ENCODE measurements at places on chromosomes 4 and X. TPM values are rescaled to one million over a fixed set of nuclear protein-coding genes. Genes with fewer than 3 reads are reported as not detected.

The SYTL5 gene
- not detected for total RNA-seq

The SLC26A1 gene
- not detected for total RNA-seq

DNA sequence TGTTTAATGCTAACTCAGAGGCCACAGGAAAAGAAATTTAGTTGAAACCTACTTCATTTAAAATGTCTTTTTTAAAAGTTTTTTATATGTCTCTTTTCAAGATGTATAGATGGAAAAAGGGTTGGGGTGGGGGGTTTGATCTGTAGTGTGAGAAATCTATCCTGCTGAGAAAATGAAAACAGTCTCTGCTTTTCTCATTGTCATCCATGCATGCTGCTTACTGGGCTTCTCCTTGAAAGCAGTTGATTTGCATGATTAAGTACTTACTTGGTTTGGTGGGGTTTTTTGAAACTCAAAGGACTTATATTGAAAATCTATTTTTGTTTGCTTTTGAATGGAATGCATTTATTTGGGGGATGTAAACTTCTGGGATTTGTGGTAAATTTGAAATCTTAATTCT, 313.6 kb upstream of the DKK2 start:
- DNase-seq: no peak
- H3K4me1 ChIP-seq: no peaks in the 10 kb centered on the region
- no peak overlapping the region for H3K4me3 ChIP-seq
- H3K27ac ChIP-seq: no peak overlapping the region

DNA sequence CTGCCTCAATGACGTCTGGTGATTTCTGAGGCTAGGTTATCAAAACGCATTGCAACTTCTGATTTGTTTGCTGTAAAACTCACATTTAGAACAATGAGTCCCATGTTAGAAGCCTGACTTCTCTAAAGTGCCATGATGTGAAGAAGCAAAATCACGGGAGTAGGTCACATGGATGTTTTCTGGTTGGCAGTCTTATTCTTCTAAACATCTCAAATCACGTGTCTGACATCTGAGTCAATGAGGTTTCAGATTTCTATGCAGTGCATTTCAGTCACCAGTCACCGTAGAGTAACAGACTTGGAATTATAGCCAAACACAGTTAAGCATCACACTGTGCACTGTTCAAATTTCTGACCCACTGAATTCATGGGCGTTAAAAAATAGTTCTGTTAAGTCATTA, 482.1 kb downstream of the TMA16 start:
- no peaks in the 10 kb centered on the region for H3K36me3 ChIP-seq
- H3K4me1 ChIP-seq: no peaks in the 10 kb centered on the region
- no peak overlapping the region for H3K4me3 ChIP-seq
- DNase-seq: no peak

The CRMP1 gene
- total RNA-seq: 4.0 TPM

GRCh38 chr4:48090621-48091020, 43.4 kb downstream of the TXK start:
- no peaks in the 10 kb centered on the region for H3K4me1 ChIP-seq
- DNase-seq: no peak

- H3K36me3 ChIP-seq: peaks cover 74% of the 10 kb centered on the region
- H3K4me1 ChIP-seq: no peaks in the 10 kb centered on the region
- no peak overlapping the region for H3K27ac ChIP-seq
- no peak overlapping the region for H3K4me3 ChIP-seq
These were observed 14.6 kb upstream of the MSANTD1 start for GRCh38 chr4:3234171-3235029.

GRCh38 chr4:145920205-145920604, 18.4 kb downstream of the ZNF827 start:
- H3K36me3 ChIP-seq: no peaks in the 10 kb centered on the region
- H3K4me1 ChIP-seq: peaks cover 7% of the 10 kb centered on the region
- peak overlapping the region; percentile 35 for H3K27ac ChIP-seq
- no peaks in the 10 kb centered on the region for H3K27me3 ChIP-seq
- no peak for DNase-seq
- H3K4me3 ChIP-seq: peak overlapping the region; percentile 14

DNA sequence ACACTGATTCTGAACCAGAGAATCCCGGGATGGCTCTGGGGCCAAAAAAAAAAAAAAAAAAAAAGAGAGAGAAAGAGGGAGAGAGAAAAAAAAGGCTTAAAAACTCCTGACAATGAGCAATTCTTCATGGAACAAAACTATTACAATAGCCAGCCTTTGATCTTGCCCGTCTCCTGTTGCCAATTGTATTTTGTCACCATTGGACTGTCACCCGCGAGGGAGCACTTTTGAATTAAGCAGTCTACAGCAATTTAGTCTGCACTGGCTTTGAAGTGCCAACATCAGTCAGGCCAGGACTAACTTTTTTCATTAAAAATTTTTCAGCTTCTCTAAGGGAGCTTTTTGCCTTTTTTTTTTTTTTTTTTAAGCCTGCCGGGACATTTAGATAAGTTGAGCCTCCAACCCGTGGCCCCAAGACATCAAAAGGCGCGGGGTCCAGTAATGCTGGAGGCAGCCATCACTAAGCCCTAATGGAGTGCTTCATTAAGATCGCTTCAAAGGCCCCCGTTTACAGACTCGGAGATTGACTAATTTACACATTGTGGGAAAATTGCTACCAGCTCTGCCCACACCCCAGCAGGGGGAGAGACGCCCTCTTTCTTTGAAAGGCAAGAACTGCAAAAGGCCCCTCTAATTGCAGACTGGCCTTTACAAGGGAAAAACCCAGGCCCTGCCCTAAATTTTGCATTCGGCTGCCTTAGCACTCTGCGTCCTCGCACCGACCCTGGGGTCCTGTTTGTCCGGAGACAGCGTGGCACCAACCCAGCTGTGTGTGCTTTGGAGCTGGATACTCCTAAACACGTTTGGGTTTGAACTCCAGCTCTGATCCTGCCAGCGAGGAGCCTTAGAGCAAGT, 98.1 kb upstream of the MSX1 start:
- H3K27me3 ChIP-seq: no peaks in the 10 kb centered on the region
- H3K36me3 ChIP-seq: no peaks in the 10 kb centered on the region
- DNase-seq: no peak
- no peaks in the 10 kb centered on the region for H3K4me1 ChIP-seq
- H3K4me3 ChIP-seq: no peak overlapping the region
- H3K27ac ChIP-seq: no peak overlapping the region
